Left renal cortex interstitium (tissue), 4 donors: ENCODE measurements at places on chromosomes 1 and 21. TPM values are rescaled to one million over a fixed set of nuclear protein-coding genes. Genes with fewer than 3 reads are reported as not detected.

DNA sequence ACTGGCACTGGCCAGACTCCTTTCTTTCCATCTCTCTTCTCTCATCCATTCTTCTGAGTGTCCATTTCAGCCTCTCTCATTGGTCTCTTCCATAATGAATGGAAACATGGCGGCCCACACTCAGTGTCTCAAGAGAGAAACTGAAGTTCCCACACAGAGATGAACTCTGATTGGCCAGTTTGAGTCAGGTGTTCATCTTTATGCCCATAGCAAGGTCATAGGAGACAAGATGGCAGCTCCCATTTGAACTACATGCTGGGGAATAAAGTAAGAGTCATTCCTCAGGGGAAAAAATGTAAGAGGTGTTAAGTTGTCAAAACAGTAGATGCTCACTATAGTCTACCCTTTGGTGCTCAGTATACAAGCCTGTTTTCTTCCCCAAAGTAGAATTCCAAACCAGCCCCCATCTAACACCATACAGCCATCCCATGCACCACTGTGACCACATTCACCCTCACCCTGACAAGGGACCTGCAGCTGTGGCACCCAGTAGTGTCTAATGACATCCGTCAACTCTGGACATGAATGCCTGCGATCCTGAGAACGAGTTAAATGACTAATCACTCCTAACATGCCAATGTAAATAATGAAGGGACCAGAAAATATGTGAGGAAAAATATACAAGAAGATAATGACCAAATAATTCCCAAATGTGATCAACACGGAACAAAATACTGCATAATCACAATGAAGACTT lies 12.4 kb downstream of the CDA start:
- no peak for DNase-seq

GRCh38 chr1:66444438-66445265 lies 89.3 kb upstream of the SGIP1 start:
- no peak for DNase-seq

DNA sequence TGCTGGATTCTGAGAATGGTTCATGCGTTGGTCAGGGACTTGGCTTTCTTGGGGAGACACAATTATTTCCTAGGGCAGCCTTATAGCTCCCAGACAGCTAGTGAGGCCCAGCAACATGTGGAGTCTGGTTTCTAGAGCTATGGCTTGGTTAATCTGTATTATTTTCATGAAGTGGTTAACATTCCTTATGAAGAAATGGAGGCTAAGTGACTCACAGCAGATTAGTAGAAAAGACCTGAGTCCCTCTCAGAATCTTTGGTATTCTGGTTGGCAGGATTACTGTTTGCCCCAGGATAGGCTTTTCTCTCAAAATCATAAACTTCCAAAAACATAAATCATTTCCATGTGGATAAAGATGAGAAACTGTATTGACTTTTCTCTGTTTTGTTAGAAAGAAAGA lies 42.3 kb downstream of the DUSP10 start:
- DNase-seq: no peak

SERTAD4 gene
- polyA plus RNA-seq: 4.2 TPM

TLR5 gene
- polyA plus RNA-seq: 7.4 TPM

GRCh38 chr1:80447526-80447925 lies 1353.2 kb upstream of the ADGRL2 start:
- DNase-seq: no peak

DNA sequence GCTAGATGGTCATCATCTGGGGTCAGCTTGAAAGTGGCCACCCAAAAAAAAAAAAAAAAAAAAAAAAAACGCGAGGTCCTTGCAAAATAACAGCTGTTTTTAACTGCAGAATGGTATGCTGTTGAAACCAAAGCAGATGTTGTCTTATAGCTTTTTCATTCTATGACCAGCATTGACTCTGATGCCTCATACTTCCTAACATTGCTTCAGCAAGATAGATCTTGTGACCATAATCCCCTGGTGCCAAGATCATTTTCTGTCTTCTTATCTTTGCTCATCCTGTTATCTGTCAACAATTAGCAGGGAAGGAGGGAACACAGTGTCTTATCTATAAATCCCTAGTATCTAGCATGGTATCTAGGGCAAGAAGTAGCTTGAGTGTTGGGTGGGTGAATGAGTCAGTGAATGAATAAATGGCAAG lies 181.5 kb downstream of the PLPP3 start:
- DNase-seq: no peak

C4BPA gene
- polyA plus RNA-seq: 0.62 TPM

DNA sequence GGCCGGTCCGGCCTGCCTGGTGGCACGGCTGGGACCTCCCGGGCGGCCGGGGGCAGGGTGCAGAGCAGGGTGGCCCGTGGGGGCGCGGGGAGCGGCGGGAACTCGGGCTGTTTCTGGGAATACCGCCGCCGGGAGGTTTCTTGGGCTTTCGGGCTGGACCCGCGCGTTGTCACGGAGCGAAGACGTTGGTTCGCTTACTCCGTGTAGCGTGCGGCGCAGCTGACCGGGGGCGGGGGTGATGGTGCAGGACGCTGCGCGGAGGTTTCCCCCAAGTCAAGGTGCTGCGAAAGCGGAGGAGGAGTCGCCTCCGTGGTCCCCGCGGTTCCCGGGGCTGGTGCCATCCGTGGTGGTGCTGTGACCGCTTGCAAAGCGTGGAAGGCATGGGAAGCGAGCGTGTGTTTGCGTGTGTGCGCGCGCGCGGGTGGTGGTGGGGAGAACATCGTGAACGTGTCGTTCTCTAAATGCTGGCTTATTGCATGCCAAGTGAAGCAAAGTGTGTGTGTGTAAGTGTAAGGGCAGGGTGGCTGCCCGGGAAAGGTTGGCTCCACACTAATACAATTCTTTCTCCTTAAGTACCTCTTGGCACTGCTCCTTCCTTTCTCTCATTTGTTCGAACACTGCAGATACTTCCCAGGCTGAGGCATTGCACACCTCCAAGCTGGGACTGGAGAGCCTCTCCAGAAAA lies 1.1 kb downstream of the RYR2 start:
- no peak for DNase-seq

GRCh38 chr1:66283622-66284041 lies 250.3 kb upstream of the SGIP1 start:
- DNase-seq: no peak

HTR1D gene
- 0.30 TPM for polyA plus RNA-seq

DNA sequence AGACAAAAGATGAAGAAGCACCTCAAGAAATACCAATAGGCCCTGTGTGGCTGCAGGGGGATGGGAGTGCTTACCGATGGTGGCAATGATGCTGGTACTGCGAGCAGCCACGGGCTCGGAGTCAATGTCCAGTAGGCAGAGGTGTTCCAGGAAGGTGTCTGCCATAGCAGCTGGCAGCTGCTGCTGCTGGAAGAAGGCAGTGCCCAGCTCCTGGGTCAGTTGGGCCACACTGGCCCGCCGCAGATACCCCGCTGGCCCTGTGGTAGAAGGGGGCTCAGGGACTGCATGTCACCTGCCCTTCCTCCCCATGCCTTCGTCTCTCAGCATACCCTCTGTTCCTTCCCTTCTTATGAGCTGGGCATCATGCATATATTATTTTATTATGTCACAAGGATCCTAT lies 1.2 kb downstream of the PKLR start:
- no peak for DNase-seq

GRCh38 chr1:116019653-116020253 lies 43.4 kb downstream of the SLC22A15 start:
- DNase-seq: no peak

GRCh38 chr1:163395790-163396189 lies 74.0 kb downstream of the NUF2 start:
- no peak for DNase-seq

KRTAP21-2 gene
- polyA plus RNA-seq: not detected

DNA sequence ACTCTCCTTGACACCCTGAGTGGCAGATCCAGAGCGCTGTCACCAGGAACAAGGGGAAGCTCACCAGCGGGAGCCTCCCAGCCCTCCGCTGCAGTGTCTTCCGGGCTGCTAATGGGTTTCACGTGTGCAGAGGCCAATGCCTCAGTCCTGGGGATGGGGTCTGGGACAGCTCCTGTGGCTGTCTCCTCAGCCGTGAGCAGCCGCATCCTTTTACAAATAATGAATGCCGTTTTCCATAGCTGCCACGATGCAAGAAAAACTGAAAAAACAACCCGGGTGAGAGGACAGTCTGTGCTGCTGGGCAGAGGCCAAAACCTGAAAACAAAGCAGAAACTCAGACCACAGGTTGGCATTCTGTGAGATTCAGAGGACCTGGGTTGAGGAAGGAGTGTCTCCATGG lies 212.2 kb upstream of the RAB4A start:
- no peak for DNase-seq

IGFN1 gene
- polyA plus RNA-seq: 1.1 TPM

PPP1R12B gene
- polyA plus RNA-seq: 21.1 TPM

GRCh38 chr1:7007902-7008301 lies 222.6 kb downstream of the CAMTA1 start:
- DNase-seq: no peak

SYNC gene
- polyA plus RNA-seq: 1.6 TPM

GRCh38 chr1:66852870-66853269 lies 51.8 kb upstream of the INSL5 start:
- DNase-seq: no peak

GRCh38 chr1:160860840-160861505 lies 1.7 kb downstream of the CD244 start:
- no peak for DNase-seq

GRCh38 chr1:92505015-92505692 lies 18.4 kb upstream of the GFI1 start:
- DNase-seq: no peak

CDK18 gene
- 38.7 TPM for polyA plus RNA-seq
